ENCODE measurements at places on chromosomes 1 and 21.

DNA sequence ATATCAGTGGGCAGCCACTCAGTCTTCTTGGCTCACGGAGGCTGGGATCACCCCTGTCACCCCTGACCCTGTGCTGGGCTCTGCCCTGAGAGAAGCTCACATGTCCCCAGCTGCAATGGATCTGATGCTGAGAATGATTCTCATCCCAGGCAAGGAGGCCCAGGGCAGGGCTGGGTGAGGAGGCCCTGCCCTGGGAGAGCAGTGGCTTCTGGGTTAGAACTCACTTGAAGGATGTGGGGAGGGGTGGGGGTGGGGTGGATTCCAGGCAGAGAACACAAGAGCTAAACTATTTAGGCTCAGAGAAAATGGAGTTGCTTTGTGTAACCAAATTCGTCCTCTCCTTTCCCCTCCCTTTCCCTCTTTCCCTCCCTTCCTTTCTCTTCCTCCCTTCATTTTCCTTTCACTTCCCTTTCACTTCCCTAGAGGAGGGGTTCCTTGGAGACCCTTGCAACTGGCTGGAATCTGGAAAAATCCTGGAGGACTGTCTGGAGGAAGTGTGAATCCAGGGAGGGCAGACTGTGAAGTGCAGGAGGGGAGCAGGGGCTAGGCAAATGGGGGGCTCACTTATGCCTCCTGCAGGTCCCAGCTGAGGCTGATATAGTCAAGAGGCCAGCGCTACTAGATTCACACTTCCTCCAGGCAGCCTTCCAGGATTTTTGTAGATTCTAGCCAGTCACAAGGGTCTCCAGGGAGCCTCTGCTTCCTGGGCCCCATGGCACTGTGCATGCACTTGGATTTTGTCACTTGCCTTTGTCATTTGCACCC, 47.0 kb downstream of the IGSF21 start:
- no peak for DNase-seq

DNA sequence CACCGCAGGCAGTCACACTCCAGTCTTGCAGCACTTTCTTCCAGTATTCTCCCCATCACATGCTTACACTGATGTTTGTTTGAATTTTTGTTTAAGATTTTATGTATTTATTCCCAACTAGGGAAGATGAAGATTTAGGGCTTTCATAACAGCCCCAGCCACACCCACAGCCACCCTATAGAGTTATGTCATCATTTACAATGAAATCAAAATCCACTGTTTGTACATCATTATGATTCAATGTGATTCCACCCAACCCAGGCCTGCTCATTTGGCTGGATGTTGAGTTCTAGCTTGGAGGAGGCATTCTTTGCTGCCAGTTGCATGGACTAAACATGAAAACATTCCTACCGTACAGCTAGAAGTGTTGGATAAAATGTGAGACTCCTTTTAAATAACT, 35.8 kb downstream of the RIPK4 start:
- DNase-seq: no peak

GRCh38 chr1:198165927-198166647, 9.3 kb downstream of the NEK7 start:
- no peak for DNase-seq

- no peak for DNase-seq
These were observed 16.2 kb upstream of the PDXK start for GRCh38 chr21:43702785-43703034.
